ENCODE measurements at places on chromosomes 1 and 21. TPM values are rescaled to one million over a fixed set of nuclear protein-coding genes. Genes with fewer than 3 reads are reported as not detected.
A peak's percentile ranks its signal among the peaks of the same experiment; 100 is the strongest.

- peaks cover 17% of the 10 kb centered on the region for H3K4me1 ChIP-seq
- H3K27ac ChIP-seq, result no peak overlapping the region
- no peaks in the 10 kb centered on the region for H3K36me3 ChIP-seq
- no peak overlapping the region for H3K4me3 ChIP-seq
- no peak for DNase-seq
- H3K27me3 ChIP-seq, result peaks cover 42% of the 10 kb centered on the region
Observed at GRCh38 chr1:225655509-225656258, 2.8 kb upstream of the ENAH start.

DNA sequence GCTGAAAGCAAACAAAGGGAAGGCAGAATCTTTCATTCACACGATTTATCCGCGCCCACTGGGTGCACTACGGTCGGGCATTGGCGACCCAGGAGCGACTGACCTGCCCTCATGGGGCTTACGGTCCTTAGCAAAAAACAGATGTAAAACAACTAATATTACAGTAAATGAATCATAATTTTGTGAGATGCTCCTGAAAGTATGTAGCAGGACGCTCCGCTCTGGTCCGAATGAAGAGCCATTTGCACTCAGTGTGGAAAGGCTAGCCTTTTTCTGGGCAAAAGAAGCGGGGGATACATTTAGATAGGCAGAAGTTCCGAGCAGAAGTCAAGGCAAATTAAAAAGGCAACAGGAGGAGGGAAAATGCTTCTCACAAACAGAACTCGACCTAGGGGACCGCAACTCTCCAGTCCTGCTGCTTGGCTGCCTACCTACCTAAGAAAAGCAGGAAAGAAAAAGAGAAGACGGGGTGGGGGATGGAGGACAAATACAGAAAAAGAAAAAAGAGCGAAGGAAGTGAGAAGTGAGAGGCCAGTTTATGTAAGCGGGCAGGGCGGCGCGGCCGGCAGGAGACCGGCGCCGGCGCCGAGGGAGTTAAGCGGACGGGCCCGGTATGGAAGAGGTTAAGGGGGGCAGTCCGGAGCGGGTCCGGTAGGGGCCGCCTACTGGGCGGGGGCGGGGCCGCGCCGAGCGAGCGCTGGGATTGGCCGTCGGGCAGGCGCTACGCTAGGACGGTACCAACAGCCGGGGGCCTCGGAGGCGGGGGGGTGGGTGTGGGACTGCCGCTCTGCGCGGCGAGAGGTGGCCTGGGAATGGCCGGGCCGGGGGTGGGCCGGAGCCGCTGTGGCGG is at the start of gene FAM20B:
FAM20B (plus strand) TSS at position 770 of the 850 bp plus-strand sequence. CDS start 17,954 bp downstream, outside the sequence.
- peaks cover 37% of the 10 kb centered on the region for H3K4me1 ChIP-seq
- H3K27ac ChIP-seq, result peak within 1 kb of the TSS; percentile 88
- peaks cover 9% of the 10 kb centered on the region for H3K27me3 ChIP-seq

GRCh38 chr1:116677474-116678062 is 10.0 kb upstream of the IGSF3 start:
- no peak overlapping the region for H3K27ac ChIP-seq
- peaks cover 1% of the 10 kb centered on the region for H3K4me1 ChIP-seq
- no peak overlapping the region for H3K4me3 ChIP-seq
- H3K36me3 ChIP-seq, result no peaks in the 10 kb centered on the region

Gene ZNF672
- 53.8 TPM for total RNA-seq

GRCh38 chr21:41597811-41598231 is 89.9 kb upstream of the TMPRSS2 start:
- peaks cover 3% of the 10 kb centered on the region for H3K27me3 ChIP-seq
- no peaks in the 10 kb centered on the region for H3K4me1 ChIP-seq
- no peak for DNase-seq
- no peak overlapping the region for H3K4me3 ChIP-seq

DNA sequence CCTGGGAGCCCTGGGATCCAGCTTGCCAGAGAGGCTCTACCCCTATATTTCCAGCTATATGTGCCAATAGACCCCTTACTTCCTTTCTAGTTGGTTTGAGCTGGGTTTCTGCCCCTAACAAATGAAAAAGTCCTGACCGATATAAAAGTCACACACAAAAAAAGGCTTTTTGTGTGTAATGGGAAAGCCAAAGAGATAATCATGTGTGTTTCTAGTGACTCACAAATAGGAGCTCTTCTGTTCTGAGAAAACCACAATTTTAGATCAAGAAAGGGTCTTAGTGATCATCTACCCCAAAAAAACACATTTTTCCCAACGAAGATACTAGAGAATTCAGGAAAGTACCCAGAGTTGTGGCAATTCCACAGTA is 23.0 kb upstream of the PLEKHA6 start:
- DNase-seq, result no peak
- no peak overlapping the region for H3K4me3 ChIP-seq
- peaks cover 31% of the 10 kb centered on the region for H3K27me3 ChIP-seq
- H3K27ac ChIP-seq, result no peak overlapping the region
- H3K36me3 ChIP-seq, result no peaks in the 10 kb centered on the region
- H3K4me1 ChIP-seq, result peaks cover 11% of the 10 kb centered on the region

Measured in activated CD8-positive, alpha-beta memory T cell treated with anti-CD3 and anti-CD28 coated beads, Interleukin-2, amount 10 ng/mL, durations not matched to agents 7 days and 5 days (primary cell).